ENCODE measurements at places on chromosomes 13 and 19.

- no peak for DNase-seq
These were observed 206.7 kb upstream of the RFC3 start for GRCh38 chr13:33611121-33611805.

GRCh38 chr13:58238972-58239773 lies 607.6 kb downstream of the PCDH17 start:
- no peak for DNase-seq

- no peak for DNase-seq
These were observed 66.0 kb downstream of the PCCA start for GRCh38 chr13:100154842-100155416.

GRCh38 chr13:50244713-50245574 lies 229.7 kb downstream of the KCNRG start:
- no peak for DNase-seq

DNA sequence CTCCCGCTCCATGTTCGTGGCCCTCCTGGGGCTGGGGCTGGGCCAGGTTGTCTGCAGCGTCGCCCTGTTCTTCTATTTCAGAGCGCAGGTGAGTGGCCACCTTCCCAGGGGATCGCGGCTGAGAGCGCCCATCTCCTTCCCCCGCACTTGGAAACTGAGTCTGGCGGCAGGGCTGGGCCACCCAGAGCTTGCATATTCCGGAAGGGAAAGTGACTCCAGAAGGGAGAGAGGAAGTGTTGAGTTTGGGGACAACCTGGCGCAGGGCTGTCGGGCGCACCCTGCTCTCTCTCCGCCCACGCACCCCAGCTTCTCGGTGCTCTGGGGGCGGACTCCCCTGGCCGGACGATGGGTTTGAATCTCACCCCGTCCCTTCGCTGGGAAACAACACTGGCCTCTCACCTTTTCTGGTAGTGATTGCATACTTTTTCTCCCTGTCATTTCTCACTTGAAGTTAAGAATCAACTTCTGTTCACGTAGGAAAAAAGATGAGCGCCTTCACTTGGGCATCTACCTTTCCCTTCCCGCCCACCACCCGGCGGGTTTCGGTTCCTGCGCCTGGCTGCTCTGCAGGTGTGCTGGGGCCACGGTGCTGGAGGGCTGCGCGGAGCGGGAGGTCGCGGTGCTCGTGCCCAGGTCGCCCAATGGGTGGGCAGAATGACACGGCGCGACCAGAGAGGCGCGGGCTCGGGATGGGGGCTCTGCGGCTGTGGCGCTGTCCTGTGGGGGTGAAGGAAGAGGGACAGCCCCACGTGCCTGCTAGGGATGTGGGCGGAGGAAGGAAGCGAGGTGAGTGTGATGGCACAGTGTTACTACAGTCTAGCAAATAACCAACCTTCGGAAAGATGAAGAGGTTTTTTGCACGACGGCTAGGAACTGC lies 721 bp downstream of the TNFSF11 start:
- DNase-seq = no peak

DNA sequence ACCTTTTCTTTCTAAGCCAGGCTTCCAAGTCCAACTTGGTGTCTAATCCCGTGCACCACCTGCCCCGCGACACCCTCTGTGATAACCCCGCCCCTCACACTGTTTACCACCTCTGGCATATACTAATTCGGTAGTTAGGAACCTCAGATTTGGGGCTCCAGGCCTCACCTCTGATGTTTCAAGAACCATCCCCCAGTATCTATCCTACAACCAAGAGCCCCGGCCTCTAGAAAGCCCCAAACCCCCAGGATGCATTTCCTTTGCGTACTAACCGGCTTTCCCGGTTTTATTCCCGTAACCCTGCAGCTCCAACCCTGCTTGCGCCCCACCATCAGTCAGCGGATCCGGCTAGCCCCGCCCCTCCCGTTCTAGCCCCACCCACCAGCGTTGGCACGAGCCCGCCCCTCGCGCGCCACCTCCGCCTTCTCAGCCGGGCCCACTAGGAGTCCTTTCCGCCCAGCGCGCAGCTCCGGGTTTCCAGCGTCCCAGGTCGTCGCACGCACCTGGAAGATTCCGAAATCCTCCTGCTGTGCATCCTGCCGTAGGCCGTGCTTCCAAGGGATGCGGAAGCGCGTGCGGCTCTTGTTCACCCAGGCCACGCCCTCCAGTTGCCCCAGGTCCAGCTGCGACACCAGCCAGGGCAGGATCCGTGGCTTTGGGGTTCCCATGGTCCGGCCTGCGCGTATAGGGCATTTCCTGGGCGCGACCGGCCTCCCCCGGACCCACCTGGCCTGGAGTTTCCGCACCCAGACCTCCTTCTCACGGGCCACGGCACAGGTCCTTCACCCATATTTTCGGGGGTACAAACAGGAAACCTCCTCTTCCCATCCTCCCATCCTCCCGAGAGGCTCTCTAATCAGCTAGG lies 1.3 kb downstream of the IRF3 start:
- DNase-seq = no peak

DNA sequence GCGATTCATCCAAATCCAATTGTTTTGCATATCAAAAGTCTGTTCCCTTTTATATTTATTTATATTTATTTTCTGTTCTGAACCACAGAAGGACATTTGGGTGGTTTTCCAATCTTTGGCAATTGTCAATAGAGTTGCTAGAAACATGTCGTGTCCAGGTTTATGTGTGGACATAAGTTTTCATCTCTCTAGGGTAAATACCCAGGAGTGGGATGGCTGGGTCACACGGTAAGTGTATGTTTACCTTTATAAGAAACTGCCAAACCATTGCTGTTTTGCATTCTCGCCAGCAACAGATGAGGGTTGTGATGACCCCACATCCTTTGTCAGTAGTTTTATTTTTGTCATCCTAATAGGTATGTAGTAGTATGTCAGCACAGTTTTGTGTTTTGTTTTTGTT lies 12.5 kb downstream of the AP1M1 start:
- no peak for DNase-seq

- no peak for DNase-seq
These were observed 117.4 kb downstream of the ESD start for GRCh38 chr13:46679369-46680120.

GRCh38 chr19:45468159-45468651 lies 409 bp downstream of the FOSB start:
- no peak for DNase-seq

GRCh38 chr13:38444904-38445303 lies 95.3 kb downstream of the UFM1 start:
- no peak for DNase-seq

- DNase-seq = no peak
These were observed 16.0 kb downstream of the CRTC1 start for GRCh38 chr19:18699403-18700054.

- DNase-seq = no peak
These were observed 15.8 kb upstream of the ZNF431 start for GRCh38 chr19:21126078-21126477.

GRCh38 chr19:18312092-18312534 lies 10.8 kb downstream of the LSM4 start:
- no peak for DNase-seq

GRCh38 chr13:101423872-101424271 lies 7.6 kb upstream of the NALCN start:
- no peak for DNase-seq

DNA sequence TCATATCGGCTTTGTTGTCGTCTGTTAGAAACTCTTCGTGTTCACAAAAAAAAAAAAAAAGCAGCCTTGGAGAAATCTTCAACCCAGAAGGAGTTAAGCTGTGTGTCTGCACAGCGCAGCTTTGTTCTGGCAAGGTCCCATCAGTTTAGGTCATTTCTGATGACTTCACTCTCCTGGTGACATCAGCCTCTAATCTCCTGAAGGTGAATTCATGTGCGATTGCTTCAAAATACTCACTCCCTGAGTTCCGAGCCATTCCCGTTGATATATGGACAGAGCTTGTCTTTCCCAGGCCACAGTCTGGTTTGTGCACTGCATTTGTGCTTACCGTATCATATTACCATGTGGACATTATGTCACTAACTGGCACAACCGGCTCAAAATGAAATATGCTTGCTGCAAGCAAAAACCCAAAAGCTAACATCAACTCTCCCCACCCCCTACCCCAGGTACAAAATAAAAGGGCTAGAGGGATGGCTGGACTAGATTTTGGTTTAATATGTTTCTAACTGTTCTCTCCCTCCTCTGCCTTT lies 342.4 kb downstream of the KCNRG start:
- no peak for DNase-seq

DNA sequence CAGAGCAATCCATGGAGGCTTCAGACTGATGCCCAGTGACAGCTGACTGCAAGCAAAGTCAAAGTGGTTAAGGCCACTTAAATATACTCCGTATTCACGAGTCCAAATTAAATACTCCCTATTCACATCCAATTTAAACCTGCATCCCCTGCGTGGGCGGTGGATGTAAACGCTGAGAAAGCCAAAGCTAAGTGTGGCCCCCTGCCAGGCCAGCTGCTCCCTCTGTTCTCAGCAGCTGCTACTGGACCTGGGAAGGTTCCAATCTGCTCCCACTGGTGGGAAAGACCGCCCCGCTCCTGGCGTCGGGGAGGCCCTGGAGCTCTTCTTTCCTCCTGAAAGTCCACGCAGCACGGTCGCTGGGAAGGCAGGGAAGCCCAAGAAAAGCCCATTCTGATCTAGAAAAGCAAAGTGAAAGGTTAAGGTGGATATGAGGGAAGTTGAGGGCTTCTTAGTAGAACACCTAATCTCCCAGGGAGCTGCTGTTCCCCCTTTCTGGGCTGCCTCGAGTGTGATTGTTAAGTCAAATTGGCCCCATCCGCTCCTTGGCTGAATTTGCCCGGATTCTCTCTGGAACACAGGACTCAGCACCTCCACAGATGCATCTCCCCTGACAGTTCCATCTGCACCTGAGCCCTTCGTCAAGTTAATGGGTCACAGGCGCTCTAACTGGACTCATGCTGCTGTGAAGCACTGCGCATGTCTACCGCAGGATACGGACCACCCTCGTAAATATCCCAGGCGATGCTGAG lies 205.5 kb downstream of the USP12 start:
- DNase-seq = no peak

- no peak for DNase-seq
These were observed 4.9 kb upstream of the ZNF808 start for GRCh38 chr19:52522551-52522950.

DNA sequence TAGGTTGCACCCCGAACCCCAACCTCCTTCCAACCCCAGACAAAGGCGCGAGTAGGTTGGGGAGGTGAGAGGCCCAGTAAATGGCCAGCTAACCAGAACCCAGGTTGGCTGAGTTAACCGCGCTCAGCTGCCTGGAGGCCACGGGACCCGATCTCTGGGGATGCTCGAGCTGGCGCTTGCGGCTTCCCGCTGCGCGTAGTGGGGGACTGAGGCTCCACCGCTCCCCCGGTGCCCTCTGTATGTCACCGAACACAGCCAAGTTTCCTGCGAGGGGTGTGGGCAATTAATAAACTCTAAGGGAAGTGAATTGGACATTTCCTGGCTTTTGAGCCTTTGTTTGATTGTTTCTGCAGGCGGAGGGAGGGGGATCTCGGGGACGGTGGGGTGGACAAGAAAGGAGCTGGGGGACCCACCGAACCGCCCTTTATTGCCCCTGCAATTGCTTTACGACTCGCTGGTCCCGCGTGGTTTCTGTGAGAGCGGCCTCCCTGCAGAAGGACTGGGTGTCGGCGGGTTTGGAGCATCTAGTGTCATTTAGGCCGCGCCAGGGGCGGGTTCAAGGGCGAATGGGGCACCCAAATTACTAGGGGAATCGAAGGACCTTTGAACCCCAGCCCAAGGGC lies 3.5 kb upstream of the ZIC5 start:
- DNase-seq = no peak

- DNase-seq = no peak
These were observed 31.1 kb downstream of the ZNF146 start for GRCh38 chr19:36246006-36246481.

GRCh38 chr19:55486971-55487923 lies 989 bp upstream of the SSC5D start:
- no peak for DNase-seq

DNA sequence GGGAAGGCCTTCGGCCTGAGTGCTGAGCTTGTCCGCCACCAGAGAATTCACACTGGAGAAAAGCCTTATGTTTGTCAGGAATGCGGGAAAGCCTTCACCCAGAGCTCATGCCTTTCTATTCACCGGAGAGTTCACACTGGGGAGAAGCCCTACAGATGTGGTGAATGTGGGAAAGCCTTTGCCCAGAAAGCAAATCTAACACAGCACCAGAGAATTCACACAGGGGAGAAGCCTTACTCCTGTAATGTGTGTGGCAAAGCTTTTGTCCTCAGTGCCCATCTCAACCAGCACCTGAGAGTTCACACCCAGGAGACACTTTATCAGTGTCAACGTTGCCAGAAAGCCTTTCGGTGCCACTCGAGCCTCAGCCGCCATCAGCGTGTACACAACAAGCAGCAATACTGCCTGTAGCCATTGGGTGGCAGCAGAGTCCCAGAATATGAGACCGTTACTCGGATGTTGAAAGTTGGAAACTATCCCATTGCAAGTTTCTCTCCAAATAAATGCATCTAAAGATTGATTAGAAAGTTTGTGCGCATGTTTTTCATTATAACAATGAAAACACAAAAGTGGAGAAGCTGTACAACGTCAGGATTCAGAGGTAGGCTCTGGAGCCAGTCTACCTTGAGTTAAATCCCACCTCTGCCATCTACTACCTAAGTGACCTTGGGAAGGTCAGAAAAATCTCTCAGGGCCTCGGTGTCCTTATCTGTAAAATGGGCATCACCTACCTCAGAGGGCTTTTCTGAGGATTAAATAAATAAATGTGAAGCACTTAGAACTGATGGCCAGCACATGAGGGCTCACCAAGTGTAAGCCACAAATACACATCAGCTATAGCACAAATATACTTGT lies 21.1 kb downstream of the ZNF473 start:
- no peak for DNase-seq

DNA sequence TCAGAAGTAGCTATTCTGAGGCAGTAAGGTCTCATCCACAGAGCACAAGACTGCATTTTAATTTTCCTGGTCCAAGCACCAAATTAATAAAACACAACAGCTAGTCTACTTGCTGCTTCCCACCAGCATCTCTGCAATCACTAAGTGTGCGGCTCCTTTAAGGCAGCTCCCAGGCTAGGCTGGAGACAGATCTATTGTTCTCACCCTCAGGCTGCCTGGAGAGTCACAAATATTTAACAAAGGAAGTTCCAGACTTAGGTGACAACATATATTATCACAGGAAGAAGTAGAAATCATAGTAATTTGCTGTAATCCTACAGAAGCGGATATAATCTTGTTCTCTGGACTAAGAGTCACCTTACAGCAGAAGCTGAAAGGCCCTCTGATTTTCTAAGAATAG lies 2.2 kb upstream of the EID2 start:
- DNase-seq = no peak

DNA sequence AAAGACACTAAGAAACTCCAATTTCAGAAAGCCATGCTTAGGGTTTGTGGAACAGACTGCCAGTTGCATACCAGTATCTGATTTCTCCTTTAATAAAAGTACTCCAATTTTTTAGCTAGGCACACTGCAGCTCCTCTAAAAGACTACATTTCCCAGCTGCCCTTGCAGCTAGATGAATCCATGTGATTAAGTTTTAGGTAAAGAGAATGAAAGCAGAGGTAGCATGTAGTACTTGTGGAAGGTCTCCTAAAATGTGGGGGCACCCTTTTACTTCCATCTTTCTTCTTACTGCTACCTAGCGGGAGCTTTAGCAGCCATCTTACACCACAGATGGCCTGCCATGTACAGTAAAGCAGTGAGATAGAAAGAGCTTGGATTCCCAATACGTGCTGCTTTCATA lies 33.0 kb upstream of the TSC22D1 start:
- no peak for DNase-seq

GRCh38 chr13:75495938-75496337 lies 14.0 kb upstream of the TBC1D4 start:
- no peak for DNase-seq
